ENCODE measurements at places on chromosomes 6 and 20.

DNA sequence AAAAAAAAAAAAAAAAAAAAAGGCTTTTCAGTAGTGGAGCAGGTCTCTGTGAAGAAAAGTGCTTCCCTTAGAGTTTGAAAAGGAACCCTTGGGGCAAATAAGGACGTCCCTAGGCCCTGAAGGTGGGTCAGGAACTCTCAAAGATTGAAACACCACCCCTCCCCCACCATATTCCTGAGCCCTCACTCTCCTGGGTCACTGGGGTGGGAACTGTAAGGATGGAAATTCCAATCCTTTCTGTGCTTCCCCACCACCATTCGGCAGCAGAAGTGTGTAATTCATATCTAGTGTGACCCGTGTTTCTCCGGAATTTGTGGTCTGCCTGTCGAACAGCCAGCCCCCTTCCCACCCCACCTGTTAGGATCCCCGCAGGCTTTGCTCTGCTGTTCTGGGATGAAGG is 12.3 kb downstream of the CDYL start:
- DNase-seq = no peak

DNA sequence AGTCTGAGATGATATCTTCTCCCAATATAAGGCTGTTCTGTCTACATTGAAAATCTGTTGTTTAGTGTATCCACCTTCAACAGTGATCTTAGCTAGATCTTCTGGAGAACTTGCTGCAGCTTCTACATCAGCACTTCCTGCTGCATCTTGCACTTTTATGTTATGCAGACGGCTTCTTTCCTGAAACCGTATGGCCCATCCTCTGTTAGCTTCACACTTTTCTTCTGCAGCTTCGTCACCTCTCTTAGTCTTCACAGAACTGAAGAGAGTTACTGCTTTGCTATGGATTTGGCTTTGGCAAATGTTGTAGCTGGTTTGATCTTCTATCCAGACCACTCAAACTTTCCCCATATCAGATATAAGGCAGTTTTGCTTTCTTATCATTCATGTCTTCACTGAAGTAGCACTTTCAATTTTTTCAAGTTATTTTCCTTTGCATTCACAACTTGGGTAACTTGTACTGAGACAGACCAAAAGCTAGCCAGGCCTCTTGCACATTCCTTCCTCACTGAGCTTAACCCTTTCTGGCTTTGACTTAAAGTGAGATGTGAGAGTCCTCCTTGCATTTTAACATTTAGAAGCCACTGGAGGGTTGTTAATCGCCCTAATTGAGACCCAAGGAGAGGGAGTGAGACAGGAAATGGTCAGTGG is 110.1 kb downstream of the PREP start:
- no peak for DNase-seq

DNA sequence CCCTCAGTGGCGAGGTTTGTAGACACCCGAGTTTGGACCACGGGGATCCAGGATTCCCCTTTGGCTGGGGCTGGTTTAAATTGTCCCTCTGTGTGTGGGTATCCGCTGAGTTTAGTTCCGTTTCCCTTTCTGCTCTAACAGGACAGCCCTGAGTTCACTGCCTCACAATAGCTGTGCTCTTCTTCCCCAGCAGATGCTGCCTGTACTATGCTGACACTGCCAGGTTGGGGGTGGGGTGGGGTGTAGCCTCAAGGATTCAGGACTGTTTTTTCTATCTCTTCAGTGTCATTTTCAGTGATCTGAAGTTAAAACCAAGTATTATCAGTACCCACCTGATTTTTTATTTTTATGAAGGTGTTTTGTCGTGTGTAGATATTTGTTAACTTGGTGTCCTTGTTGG is 655.0 kb downstream of the COL12A1 start:
- no peak for DNase-seq

DNA sequence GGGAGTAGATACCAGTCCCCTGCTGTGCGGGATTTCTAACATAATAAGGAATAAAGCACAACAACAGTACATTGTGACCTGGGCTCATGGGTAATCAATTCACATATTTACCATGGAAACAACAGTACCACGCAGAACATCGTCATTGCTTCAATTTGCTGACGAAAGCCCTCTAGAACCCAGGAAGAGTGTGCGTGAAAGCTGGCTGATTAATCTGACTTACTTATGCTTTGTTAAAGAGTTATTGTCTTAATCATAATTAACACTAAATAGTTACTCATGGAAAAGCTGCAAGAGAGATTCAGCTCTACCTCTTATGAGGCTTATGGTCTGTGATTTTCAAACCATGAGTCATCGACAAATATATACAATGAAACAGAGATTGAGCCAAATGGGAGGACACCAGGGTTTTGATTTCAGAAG is 644.3 kb upstream of the AGPAT4 start:
- DNase-seq = no peak

DNA sequence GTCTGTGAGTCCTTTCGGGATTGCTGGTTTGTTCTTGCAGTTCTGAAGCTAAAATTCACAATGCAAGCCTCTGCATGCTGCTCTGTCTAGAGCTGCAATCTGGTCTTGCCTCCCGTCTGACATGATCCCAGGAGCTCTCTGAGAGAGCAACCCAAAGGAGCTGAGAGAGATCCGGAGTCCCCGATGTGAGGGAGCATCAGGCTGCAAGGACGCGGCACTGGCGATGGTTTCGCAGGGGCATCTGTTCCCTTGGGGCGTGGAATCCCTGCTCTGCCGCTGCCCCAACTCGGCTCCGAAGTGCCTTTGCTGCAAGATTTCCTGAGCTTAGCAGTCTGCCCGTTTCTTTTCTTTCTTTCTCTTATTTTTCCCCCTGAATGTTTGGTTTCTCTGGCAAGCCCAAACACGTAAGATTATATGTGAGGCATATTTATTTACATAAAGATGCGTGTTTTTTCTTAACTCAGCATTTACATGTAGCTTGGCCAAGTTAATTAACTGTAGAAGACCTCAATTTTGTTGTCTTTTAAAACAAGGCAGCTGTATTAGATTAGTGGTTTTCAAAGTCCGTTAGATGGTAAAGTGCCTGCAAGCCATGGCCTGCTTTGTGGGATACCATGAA is 873.0 kb downstream of the KIF16B start:
- DNase-seq = no peak

DNA sequence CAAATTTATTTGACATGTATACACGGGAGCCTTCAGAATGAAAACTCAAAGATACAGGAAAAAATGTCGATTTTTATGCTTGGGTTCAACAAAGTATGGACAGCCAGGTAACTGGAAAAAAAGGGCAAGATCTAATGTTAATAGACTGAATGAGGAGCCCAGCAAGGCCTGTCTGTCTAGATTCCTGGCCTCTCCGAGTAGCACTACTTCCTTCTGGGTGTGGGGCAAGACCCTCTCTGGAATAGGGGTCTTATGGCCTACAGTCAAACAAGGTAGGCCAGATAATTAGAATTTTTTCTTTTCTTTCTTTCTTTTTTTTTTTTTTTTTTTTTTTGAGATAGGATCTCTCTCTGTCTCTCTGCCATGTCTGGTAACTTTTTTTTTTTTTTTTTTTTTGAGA is 113.4 kb upstream of the SHLD1 start:
- DNase-seq = no peak

- no peak for DNase-seq
Observed at GRCh38 chr6:51028276-51028675, 209.6 kb downstream of the TFAP2B start.

GRCh38 chr6:170160031-170160627 is 130.7 kb downstream of the DLL1 start:
- no peak for DNase-seq

GRCh38 chr6:148649454-148649963 is 97.3 kb upstream of the UST start:
- no peak for DNase-seq

DNA sequence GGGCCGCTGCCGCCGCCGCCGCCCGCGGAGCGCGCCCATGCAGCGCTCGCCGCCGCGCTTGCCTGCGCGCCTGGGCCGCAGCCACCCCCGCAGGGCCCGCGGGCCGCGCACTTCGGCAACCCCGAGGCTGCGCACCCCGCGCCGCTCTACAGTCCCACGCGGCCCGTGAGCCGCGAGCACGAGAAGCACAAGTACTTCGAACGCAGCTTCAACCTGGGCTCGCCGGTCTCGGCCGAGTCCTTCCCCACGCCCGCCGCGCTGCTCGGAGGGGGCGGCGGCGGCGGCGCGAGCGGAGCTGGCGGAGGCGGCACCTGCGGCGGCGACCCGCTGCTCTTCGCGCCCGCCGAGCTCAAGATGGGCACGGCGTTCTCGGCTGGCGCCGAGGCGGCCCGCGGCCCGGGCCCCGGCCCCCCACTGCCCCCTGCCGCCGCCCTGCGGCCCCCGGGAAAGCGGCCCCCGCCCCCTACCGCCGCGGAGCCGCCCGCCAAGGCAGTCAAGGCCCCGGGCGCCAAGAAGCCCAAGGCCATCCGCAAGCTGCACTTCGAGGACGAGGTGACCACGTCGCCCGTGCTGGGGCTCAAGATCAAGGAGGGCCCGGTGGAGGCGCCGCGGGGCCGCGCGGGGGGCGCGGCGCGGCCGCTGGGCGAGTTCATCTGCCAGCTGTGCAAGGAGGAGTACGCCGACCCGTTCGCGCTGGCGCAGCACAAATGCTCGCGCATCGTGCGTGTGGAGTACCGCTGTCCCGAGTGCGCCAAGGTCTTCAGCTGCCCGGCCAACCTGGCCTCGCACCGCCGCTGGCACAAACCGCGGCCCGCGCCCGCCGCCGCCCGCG is 730 bp downstream of the INSM1 start:
- no peak for DNase-seq

GRCh38 chr20:56348305-56348693 is 10.5 kb upstream of the FAM210B start:
- no peak for DNase-seq

DNA sequence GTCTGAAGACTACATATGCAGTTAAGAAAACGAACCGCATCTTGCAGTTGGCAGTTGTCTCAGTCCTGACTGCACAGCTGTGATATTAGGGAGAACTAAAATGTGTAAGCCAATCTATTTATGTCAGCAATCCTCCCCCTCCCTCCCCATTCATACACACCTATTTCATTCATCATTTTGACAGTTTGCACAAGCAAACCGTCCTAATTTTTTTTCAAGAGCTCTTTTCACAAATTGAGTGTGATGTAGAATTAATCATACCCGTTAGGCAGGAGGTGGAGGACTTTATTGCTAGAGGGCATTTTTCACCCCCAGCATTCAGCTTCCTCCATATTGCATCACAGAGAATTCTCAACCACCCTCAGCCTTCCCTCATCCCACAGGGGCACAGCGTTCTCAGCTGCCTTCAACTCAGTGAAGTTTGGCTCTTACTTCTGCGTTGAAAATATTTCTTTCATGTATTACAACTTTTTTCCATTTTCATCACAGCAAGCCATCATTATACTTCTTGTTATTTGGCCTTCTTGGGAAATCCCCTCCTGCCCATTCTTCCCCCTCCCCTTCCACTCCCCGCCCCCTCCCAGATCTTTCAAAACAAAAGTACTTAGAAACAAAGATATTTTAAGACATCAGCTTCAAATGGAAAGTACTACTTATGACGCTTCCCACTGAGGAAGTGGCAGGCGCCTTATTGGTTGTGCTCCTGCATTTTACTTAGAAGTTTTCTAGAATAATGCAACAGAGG is 37.5 kb downstream of the NOX3 start:
- peak; percentile 13 for DNase-seq

DNA sequence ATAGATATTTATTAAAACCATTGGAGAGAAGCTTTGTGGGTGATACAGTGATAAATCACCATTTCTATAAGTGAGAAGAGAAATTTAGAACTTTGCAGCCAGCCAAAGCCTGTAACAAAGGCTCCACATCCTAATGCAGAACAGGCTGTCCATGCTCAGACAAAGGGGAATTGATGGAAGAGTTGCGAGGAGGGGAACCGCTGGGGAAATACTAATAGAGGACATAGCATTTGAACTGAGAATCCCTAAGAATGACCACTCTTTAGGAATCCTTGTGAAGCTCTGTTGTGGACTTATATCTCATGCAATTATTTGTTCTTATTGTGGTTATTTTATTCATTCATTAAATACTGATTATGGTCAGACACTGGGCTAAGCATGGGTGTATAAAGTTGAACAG is 167.8 kb downstream of the PHF3 start:
- no peak for DNase-seq

- DNase-seq = no peak
Observed at GRCh38 chr6:127403636-127404035, 55.6 kb downstream of the KIAA0408 start.

DNA sequence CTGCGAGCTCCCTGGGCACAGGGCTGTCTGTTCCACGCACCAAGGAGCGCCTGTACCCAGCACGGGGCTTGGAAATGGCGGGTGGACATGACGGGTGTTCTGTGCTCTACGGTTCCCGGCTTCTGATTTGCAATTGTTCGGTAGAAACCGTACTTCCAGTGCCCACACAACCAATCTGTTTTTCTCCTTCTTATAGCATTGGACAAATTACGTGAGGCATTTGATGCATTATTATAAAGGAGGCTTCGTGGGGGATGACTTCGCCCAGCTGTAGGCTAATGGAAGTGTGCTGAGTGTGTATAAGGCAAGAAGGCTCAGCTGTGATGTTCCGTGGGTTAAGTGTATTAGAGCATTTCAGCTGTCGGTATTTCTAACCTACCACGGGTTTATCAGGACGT is 9.8 kb upstream of the RPS21 start:
- no peak for DNase-seq

DNA sequence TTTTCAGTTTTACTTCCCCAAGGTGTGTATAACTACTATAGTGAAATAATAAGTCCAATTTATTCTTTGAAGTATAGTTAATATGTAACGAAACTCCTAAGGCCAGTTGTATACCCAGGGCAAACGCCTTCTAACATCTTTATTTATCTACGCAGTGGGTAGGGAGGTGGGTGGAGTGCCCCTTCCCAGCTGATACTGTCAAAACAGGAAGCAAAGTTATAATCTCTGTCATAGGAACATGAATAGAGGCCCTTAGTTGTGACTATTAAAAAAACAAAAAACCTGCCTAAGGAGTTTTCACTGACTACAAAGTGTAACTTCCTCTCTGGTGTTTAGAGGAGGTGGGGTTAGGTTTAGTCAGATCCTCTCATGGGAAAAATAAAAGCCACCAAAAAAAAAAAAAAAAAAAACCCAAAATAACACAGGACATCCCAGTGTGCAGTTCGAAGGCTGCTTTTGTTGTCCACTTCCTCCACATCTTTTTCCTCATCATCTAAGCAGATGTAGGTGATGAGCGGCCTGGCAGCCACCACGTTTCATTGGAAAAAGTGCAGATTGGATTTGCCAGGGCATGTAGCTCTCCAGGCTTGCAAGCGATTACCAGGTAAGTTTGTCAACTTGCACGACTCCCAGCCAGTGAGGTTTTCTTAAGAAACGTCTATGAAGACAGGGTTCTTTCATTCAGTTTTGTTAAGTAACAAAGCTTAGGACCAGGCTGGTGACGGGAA is 58.7 kb downstream of the UTRN start:
- DNase-seq = no peak

GRCh38 chr20:48667481-48667880 is 160.3 kb downstream of the PREX1 start:
- no peak for DNase-seq

DNA sequence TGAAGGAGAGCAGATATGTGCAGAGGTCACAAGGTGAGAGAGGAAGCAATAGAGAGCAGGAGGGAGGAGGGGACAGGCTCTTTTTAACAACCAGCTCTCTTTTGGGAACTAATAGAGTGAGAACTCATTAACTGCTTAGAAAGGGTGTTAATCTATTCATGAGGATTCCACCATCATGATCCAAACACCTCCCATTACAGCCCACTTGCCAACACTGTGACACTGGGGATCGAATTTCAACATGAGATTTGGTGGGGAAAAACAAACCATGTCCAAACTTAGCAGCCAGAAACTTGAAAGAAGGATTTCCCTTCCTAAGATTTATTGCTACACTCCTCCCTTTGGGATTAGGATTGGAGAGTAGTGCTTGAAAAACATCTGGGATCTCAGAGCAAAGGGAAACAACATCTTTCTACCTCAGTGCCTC is 135.5 kb upstream of the PLCB4 start:
- no peak for DNase-seq
